CD4-positive, CD25-positive, alpha-beta regulatory T cell (primary cell): ENCODE measurements at places on chromosomes 1 and 21. TPM values are rescaled to one million over a fixed set of nuclear protein-coding genes. Genes with fewer than 3 reads are reported as not detected.

ATP6V1G3 gene
- not detected for total RNA-seq

GPR61 gene
- 0.20 TPM for total RNA-seq

GRCh38 chr1:206770531-206771337 is at the start of gene IL19:
TSS of gene IL19 (plus strand) at chr1:206770773. CDS start at chr1:206836663, 65,890 bp downstream.
- no peak for DNase-seq

CSF3R gene
- 3.6 TPM for total RNA-seq

- no peak for DNase-seq
These were observed 81.5 kb downstream of the SCMH1 start for GRCh38 chr1:41160498-41161110.

DNA sequence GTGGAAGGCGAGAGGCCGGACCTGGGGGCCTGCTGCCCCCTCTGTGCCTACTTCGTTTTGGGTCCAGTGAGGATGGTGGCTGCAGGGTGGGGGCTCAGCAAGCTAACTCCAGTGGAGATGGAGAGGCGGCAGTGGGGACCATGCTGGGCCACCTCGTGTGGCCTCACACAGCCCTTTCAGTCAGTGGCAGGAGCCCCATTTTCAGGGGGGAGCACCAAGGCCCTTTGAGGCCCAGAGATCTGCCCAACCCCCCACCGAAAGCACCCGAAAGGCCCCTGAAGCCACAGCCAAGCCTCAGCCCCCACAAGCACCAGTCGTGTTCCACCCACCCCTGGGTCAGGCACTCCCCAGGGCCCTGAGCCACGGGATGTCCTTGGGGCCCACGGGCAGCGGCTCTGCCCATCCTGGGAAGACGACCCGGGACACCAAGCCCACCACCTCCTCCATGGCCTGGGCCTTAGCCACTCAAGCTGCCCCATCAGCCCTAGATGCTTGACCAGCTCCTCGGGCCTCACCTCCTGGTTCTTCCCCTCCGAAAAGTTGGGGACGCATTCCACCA is 345 bp downstream of the FTCD start:
- DNase-seq = no peak

GRCh38 chr1:209746451-209747165 is 9.2 kb upstream of the TRAF3IP3 start:
- no peak for DNase-seq

DNA sequence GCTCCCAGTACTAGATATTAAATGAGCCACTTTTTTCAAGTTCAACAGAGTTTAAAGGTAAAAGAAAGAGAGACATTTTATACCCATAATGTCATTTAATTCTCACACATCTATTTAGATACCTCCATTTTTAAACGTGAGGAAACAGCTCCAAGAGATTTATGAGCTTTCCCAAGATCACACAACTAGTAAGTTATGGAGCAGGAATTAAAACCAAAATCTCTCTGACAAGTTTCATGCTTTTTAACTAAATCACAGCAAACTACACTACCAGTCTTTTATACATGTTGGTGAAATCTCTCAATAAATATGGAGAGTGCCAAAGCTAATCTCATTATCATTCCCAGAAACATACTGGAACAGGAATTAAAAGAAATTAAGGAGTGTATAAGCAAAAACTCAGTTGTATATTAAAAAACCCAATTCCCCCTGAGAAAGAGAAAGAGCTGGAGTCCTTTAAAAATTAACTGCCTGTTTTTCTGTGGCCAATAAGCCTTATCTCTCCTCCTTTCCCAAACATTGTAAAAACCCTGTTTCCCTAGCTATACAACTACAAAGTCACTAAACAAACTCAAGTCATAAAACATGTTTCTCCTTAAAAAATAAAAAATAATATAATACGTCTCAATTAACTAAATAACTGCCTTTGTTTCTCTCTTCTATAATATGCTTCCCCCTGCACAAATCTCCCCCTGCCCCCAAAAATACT is 26.7 kb upstream of the THEM4 start:
- DNase-seq = no peak

NBPF3 gene
- 2.9 TPM for total RNA-seq

DNA sequence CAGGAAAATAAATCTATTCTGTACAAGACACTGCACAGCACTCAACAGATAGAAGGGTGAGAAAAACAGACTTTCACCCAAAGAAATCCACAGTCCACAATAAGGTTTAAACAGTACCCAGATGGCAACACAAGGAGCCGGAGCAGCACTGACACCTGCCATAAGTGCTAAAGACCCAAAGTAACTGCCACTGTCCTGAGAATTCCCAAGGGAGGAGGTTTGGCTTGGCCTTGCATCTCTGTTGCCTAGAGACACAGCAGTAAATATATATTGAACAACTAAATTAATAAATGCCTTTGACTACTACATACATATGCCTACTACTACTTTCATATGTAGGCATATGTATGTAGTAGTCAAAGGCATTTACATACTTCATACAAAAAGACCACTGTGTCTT is 68.0 kb downstream of the VAV3 start:
- no peak for DNase-seq

GRCh38 chr1:201041011-201041410 is 17.5 kb upstream of the KIF21B start:
- no peak for DNase-seq

DNA sequence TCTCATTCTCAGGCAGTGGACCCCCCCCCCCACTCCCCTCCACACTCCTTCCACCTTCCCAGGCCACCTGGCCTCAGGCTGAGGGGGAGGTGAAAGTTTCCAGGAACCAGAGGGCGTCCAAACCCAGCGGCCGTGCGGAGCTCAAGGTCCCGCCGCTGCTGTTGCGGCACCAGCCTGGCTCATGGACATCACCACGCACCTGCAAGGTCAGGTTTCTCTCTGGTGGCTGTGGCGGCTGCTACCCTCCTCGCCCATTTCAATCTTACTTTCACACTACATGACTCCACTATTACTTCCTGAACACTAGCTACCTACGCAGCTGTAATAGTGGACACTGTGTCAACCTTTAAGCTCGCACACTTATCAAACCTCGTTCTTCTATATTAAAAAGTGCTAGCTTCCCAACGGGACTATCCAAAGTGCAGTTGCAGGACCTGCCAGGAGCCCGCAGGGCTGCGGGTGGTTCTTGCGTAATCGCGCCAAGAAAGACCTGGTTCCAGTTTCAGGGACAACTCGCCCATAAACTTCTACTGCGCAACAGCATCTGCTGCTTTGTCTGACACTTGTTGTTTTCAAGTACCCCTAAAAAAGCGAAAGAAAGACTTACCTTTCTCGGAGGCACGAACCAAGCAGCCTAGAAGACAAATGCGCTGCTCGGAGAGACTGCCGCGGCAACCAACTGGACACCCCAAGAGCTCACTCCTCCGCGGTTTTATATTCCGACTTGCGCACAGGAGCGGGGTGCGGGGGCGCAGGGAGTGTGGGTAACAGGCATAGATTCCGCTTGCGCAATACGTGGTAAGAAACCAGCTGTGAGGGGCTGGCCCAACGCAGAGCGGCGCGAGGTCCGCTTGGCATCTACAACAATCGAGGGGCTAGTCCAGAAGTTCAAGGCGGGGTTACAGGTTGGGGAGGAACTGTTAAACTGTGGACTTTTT is at the start of gene DIRAS3:
DIRAS3 (minus strand) TSS at position 687 of the 938 bp plus-strand sequence. CDS start 3,330 bp downstream, outside the sequence.
- no peak for DNase-seq

FAM3B gene
- total RNA-seq = not detected

GRCh38 chr1:228830954-228831481 is 95.7 kb downstream of the RHOU start:
- DNase-seq = peak; percentile 68

- no peak for DNase-seq
These were observed 389.8 kb upstream of the ADGRL2 start for GRCh38 chr1:81410941-81411340.

SETD4 gene
- total RNA-seq = 15.0 TPM

DNA sequence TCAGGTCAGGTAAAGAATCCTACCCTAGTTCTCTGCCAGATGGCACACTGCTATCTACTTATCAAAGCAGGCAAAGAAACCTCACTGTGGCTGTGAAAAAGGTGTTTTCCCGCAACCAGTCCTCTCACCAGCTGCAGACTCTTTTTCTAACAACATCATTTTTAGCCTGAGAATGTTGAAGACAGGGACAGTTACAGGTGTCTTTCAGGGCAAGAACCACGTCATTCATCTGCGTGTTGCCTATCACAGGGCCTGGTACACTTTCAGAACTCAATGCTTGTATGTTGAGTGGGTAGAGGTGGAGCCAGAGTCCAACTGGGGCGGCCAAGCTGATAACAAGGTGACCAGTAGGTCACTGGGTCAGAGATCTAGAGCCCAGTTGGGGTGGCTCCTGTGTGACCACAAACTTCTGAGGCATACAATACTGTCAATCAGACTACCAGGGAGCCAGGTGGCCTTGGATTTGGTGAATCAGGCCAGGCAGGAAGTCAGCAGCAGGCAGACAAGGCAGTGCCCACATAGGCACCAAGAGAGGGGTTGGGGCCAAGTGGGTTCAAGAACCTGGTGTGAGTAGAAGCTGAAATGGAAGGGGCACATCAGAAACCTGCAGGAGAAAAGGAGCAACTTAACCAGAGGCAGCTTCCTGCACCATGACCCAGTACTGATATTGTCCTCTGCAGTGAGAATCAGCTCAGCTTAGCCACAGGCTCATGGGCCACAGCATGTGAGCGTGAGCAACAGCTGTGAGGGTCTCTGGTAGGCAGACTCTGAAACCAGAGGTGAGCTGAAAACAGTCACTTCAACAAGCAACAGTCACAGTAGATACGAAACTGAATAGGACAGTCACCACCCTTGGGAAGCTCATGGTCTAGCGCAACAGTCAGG is 123.6 kb downstream of the DTL start:
- no peak for DNase-seq

- no peak for DNase-seq
These were observed 23.5 kb downstream of the COL6A1 start for GRCh38 chr21:46005081-46005480.

GRCh38 chr1:9746211-9746610 is 77.6 kb downstream of the CLSTN1 start:
- no peak for DNase-seq

GRCh38 chr1:211985556-211986264 is 49.6 kb downstream of the INTS7 start:
- no peak for DNase-seq

DNA sequence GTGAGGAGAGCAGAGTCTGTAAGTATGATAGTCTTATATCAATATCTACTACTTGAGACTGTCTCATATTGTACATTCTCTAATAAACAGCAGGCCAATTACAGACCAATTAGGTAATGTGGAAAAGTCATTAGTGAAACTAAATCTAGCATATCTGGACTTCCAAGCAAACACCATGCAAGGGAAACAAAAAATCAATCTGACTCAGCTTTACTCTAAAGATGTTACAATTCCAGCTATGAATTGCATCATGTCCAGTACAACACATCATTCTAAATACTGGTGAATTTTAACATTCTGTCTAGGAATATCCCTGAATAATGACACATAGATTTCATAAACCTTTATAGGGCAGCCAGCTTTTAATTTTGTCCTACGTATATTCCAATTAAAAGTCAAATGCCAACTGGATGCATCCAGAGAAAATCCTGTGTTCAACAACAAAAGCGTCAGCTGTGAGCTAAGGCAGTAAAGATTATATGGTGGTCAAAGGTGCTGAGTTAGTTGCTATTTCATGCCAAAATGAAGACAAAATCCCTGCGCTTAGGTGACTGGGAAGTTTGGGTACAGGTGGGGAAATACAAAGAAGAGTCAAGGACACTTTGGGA is 159.3 kb downstream of the TTLL7 start:
- no peak for DNase-seq

GRCh38 chr1:181149326-181150125 is 61.0 kb downstream of the IER5 start:
- peak; percentile 59 for DNase-seq

DNA sequence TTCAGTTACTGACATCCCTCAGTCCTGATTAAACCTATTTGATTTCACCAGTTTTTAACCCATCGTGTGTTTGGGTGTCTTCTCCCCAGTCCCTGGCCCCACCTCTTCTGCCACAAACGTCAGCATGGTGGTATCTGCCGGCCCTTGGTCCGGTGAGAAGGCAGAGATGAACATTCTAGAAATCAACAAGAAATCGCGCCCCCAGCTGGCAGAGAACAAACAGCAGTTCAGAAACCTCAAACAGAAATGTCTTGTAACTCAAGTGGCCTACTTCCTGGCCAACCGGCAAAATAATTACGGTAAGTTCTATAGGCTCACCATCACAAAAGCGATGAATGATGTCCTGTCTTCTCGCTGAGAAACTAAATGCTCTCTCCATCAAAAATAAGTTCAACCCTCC is 28.7 kb downstream of the NBPF3 start:
- no peak for DNase-seq

DNA sequence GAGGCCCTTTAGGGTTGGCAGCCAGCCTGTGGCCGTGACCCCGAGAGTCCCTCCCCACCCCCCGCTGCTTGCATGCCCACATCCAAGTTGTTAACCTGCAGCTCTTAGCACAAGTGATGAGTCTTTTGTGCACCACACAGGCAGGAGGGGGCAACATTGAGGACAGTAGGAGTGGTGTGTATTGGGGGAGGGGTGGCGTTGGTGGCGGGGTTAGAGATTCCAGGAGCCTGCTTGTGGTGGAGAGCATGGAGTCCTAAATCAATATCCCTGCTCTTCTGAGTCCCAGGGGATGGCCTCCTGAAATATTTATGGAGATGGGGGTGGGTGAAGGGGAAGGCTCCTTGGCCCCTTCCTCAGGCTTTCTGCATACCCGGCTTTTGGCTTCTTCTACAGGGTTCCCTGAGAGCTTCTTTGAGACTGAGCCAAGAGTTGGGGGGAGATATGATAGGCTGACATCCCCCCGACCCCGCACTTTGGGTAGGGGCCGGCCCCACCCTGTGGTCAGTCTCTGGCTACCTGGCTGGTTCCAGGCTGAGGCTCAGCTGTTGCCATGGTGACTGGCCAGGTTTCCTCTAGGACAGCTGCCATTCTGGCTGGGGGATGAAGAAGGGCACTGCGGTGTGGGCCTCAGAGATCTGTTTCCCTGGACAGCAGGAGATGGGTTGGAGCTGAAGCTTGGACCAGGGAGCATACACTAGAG is 5.0 kb downstream of the CHRNB2 start:
- no peak for DNase-seq

CNR2 gene
- 0.15 TPM for total RNA-seq

NBPF10 gene
- total RNA-seq = 4.4 TPM
